ENCODE measurements at places on chromosomes 2 and 18. TPM values are rescaled to one million over a fixed set of nuclear protein-coding genes. Genes with fewer than 3 reads are reported as not detected.

- no peak for DNase-seq
These were observed 24.2 kb upstream of the SPR start for GRCh38 chr2:72863046-72863445.

DNA sequence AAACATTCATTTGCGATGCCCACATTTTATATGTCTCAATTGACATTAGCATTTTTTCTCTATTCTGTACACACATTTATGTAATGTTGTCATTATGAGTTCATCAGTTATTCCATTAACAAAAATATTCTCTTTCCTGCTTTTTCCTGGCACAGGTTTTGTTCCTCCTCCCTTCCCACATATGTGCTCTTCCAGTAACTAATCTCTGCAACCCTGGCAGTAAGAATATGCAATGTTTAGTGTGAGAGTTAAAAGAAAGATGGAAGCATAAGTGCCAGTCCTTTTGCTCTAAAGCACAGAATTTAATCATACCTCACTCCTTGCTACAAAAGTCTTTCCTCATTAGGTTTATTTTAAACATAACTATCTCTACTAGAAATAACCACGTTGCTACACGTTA lies 155.8 kb upstream of the ERBB4 start:
- DNase-seq, result no peak

DNA sequence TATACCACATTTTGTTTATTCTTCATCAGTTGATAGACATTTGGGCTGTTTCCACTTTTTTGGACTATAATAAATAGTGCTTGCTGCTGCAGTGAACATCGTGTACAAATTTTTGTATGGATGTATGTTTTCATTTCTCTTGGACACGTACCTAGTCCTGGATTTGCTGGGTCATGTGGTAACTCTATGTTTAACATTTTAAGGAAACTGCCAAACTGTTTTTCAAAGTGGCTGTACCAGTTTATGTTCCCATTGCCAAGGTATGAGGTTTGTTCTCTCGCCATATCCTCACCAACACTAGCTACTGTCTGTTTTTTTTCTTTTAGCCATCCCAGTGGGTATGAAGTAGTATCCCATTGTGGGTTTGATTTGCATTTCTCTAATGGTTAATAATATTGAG lies 42.5 kb downstream of the GREB1L start:
- no peak for DNase-seq

GRCh38 chr18:41569867-41570266 lies 385.2 kb upstream of the PIK3C3 start:
- DNase-seq, result no peak

DNA sequence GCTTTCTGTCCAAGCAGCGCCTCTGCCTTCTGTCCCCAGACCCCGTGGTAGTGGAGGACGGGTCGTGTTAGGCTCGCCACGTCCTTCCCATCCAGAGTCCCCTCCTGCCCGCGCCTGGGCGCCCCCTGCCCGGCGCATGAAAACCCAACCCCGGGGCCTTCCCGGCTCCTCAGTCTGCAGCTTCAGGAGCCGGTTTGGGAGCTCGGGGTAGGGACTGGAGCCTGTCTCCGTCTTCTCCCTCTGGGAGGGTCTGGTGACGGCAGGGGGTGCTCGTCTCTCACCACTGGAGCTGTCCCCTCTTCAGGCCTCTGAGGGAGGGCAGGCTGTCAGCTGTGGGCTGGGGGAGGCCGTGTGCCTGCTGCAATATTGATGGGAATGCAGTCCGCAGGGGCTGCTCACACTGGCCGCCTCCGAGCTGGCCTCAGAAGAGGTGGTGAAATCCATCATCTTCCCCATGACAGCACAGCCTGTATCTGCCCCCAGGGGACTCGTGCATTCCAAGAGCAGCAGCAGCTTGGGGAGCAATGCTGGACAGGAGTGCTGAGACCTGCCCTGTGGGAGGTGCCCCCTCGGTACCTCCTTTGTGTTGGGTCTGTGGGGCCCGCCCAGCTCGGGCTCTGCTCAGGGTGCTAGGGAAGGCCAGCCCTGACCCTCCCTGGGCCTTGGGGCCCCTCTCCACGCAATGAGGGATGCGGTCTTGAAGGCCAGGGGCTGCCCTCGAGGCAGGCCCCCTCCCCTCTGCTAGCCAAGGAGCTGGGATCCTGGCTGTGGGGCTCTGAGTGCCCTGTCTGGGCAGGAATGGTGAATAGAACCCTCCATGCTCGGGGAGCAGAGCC lies 17.8 kb upstream of the KLHL30 start:
- DNase-seq, result no peak

- no peak for DNase-seq
These were observed 148.7 kb downstream of the PRPF40A start for GRCh38 chr2:152568531-152568930.

GRCh38 chr2:36677996-36678605 lies 18.4 kb upstream of the VIT start:
- no peak for DNase-seq

DNA sequence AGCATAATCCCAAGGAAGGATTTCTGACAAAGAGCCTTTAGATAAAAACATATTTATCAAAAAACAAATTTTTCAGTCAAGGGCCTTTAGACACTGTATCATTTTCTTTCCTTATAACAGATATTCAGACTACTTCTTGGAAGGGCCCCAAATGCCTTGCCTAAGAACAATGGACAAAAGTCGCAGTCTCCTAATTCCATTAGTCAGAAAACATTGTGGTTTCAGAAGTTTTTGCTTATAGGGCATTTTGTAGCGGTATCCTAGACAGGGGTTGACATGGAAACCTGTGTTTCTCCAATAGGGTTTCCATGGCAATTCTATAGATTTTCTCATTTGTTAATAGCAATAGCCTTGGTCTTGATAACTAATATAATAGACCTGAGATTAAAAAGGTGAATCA lies 36.7 kb upstream of the AGPS start:
- DNase-seq, result no peak

GRCh38 chr2:9078405-9078804 lies 74.9 kb upstream of the MBOAT2 start:
- no peak for DNase-seq

DNA sequence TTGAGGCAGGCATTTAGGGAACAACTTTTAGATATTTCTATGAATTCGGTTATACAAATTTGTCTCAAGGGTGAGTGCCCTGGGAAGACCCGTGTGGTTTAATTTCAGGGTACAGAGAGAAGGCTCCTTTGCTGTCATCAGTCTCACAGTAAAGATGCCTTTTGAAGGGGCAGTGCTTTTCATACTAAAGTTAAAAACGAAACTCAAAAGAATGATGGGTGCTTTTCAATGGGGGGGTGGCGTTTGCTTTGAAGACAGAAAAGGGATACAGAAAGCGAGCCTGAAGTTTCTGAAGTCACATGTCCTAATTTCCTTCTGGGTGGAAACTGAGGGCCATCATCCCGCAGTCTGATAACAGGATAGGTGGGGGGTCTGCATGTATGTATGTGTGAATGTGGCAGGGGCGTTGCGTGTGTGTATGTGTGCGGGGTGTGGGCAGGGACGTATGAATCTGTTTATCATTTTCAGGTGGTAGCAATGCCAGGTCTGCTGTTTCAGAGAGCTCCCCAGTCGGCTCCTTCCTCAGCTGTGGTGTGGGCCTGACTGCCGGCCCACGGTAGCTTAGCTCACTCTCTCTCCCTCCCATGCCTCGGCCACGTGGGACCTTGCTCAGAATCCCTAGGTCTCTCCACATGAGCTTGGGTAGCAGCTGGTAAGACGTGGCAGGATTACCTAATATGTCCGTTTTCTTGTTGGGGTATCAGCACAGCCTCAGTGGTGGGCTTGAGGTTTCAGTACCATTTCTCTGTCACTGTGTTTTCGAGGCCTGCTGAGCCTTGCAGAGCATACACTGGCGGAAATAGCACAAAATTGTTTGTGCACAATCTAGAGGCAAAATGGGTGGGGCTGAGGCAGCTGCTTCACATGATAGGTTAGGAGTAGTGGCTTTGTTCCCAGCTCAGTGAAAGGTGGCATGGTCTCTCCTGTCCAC lies 32.7 kb downstream of the ARHGAP25 start:
- DNase-seq, result peak; percentile 82

DNA sequence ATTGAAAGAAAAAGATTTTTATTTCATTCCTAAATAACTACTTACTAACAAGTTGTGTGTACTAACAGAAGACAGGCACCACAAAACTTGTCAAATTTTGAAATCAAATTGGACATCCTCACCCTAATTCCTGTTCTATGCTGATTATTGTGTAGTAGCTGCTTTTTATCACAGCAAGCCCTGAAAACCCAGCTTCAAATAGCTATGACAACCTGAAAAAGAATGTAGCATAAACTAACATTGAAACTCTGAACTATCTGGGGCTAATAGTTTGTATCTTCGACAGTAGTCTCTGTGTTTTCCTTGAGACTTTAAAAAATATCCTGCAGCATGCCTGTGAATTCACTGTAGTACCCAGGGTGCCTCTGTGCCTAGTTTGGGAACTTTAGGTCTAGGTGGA lies 122.6 kb downstream of the WDPCP start:
- DNase-seq, result no peak

GRCh38 chr2:190486037-190486623 lies 48.4 kb downstream of the NEMP2 start:
- DNase-seq, result no peak

DNA sequence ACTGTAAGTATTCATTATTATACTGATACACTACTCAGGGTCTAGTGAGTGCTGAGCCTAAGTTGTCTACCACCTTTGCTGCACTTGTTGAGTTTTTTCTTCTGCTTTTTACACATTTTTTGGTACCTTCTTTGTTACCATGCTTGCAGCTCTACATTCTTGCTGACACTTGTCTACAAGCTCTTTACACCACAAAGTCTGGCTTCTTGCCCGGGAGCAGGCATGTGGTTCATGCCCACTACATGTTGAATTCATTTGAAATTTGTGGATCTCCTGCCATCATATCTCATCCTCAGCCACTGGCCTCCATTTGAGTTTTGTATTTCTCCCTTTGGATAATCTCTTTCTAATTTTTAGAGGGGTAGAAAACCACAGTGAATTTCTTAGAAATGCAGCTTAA lies 29.9 kb downstream of the IL18R1 start:
- no peak for DNase-seq

- DNase-seq, result peak; percentile 75
These were observed 234.4 kb downstream of the BCL11A start for GRCh38 chr2:60319031-60319547.

GRCh38 chr2:216526939-216527338 lies 28.3 kb downstream of the RPL37A start:
- no peak for DNase-seq

DNA sequence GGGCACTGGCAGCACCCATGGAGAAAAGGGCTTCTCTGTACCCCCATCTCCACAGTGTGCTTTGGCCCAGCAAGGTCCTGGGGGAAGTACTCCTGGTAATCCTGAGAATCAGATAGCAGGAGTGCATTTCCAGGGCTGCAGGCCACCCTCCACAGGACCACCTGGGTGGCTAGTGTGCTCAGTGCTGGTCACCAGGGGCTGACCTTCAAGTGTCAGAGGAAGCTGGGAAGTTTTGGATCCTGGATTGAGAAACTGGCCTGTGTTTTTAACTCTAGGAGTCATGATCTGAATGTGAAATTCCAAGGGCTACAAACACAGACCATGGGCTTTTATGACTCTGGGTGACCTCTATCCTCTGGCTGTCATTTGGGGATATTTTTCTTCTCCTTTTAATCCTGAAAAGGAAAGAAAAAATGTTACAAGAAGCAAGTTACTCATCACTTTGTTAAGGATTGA lies 9.3 kb downstream of the RHOB start:
- DNase-seq, result no peak

DNA sequence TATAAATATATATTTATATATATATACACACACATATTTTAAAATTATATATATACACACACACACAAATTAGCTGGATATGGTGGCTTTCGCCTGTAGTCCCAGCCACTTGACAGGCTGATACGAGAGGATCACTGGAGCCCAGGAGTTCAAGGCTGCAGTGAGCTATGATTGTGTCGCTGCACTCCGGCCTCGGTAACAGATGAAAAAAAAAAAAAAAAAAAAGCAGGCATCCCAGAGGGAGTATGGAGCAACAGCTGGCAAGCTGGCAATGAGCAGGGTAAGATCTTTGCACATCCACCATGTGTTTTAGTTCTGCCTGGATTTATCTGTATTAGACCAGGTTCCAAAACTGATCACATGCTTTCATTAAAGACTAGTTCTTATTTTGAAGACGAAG lies 170.1 kb downstream of the MAP2 start:
- no peak for DNase-seq

- no peak for DNase-seq
These were observed 57.0 kb upstream of the ZC3H15 start for GRCh38 chr2:186429104-186429503.

DNA sequence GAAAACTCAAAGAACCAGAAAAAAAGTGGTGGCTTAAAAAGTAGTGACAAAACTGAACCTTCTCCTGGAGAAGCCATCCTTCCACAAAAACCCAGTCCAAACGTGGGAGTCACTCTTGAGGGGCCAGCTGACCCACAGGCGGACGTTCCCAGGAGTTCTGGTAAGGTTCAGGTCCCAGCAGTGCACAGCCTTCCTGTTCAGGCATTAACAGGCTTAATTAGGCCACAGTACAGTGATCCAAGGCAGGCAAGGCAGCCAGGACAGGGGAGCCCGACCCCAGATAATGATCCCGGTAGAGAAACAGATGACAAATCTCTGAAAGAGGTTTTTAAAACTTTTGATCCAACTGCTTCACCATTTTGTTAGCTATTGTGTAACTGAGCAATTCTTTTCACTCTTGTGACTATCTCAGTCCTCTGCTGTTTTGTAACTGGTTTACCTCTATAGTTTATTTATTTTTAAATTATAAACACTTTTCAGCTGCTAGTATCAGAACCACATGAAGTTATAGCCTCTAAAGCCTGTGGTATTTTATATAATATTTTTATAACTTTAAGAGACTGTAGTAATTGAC lies 56.8 kb downstream of the ZC3H6 start:
- DNase-seq, result no peak

DNA sequence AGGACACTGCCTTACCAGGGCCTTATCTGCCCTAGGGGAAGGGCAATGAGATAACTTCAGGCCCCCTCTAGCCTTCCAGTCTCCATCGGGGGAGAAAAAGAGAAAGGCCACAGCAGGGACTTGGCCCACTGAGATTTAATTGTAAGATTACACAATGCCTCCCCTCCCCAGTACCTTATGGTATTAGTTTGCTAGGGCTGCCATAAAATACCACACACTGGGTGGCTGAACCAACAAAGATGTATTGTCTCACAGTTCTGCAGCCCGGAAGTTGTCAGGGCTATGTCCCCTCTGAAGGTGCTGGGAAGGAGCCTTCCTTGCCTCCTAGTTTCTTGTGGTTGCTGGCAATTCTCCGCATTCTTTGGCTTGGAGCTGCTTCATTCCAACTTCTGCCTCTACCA lies 34.8 kb upstream of the SPATA3 start:
- no peak for DNase-seq

GRCh38 chr2:103902347-103902746 lies 951.6 kb upstream of the POU3F3 start:
- DNase-seq, result no peak

Gene ATRAID
- 92.8 TPM for total RNA-seq

Gene RBKS
- 1.0 TPM for total RNA-seq

Gene ZNF24
- 29.8 TPM for total RNA-seq

Gene ARHGAP28
- not detected for total RNA-seq

Gene TTN
- total RNA-seq, result under 0.01 TPM

Gene WIPF1
- total RNA-seq, result 183 TPM

Gene ANTXR1
- total RNA-seq, result not detected

Gene LIMS2
- total RNA-seq, result 24.9 TPM

Gene RTP5
- not detected for total RNA-seq

Gene MPP4
- total RNA-seq, result not detected

Gene FAP
- total RNA-seq, result not detected

Gene KCNS3
- total RNA-seq, result not detected
